ENCODE measurements at places on chromosomes 3 and 15.

GRCh38 chr3:171133796-171134569 is 107.5 kb upstream of the SLC2A2 start:
- no peak for DNase-seq

- no peak for DNase-seq
Measured at GRCh38 chr3:148026009-148026588, 616.9 kb downstream of the ZIC1 start.

GRCh38 chr3:184498986-184499606 is 62.5 kb upstream of the EPHB3 start:
- DNase-seq: no peak

GRCh38 chr3:119779731-119780383 is 2.0 kb upstream of the NR1I2 start:
- DNase-seq: no peak

- no peak for DNase-seq
Measured at GRCh38 chr15:40322531-40323238, 807 bp upstream of the INAFM2 start.

DNA sequence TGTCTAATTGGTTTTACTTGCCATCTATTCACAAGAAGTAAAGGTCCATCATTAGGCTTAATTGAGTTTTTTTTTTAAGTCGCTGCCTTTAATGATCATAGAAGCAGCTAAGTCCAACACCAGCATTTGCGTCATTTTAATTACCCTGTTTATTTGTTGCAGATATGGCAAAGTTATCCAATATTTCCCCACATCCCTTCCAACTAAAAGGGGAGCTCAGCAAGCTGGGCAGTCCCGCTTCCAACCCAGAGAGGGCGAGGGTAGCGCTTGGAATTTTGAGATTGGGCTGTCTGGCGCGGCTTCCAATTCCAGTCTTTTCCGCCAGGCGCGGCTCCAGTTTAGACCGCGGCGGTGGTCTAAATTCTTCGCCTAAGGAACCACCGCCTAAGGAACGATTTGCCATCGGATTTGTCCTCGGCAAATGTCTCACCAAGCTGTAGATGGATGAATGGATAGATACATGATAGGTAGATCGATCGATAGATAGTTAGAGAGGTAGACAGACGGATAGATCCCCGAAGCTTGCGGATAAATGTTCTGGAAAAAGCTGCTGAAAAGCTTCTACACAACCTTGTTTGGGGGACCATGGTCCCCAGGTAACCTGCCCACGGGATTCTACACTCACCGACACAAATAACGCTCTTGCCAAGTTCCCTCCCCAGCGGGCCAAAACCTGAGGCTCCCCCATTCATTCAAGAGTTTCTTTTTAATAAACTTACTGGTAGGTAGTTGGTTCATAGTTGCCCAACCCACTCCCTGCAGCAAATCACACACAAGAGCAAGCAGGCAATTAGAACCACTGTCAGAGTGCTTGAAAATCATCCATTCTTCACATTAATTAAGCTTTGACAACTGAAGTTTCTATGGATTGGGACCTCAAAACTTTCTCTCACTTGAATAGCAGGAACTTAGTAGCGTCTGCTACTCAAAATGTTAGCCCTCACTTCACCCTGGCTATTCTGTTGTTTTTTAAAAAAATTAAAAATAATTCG is 49.1 kb downstream of the ZIC4 start:
- no peak for DNase-seq

GRCh38 chr15:63340353-63340752 is 41.3 kb downstream of the CA12 start:
- no peak for DNase-seq

DNA sequence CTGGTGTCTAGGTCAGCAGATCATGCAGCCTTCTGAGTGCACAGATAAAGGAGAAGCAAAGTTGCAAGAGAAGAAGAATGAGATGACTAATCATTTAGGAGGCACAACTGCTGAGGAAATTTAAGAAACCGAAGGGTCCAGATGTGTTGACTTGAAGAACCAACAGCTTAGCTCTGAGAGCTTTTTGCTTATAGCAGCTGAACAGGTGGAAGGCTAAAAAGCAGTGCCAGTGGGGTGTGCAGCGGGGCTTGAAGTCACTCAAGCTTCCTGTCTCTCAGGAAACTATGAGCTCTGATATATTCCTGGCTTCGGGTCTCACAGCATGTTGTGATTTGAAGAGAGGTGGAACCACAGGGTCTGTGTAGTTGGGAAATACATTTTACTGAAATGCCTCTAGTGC is 305.7 kb downstream of the RYR3 start:
- no peak for DNase-seq

GRCh38 chr3:137767538-137768360 is 3.6 kb downstream of the SOX14 start:
- no peak for DNase-seq

- no peak for DNase-seq
Measured at GRCh38 chr15:89448825-89449224, 47.6 kb downstream of the RHCG start.

GRCh38 chr3:131702146-131702545 is 199.4 kb upstream of the MRPL3 start:
- no peak for DNase-seq

- no peak for DNase-seq
Measured at GRCh38 chr3:10964537-10965167, 27.9 kb upstream of the SLC6A1 start.

DNA sequence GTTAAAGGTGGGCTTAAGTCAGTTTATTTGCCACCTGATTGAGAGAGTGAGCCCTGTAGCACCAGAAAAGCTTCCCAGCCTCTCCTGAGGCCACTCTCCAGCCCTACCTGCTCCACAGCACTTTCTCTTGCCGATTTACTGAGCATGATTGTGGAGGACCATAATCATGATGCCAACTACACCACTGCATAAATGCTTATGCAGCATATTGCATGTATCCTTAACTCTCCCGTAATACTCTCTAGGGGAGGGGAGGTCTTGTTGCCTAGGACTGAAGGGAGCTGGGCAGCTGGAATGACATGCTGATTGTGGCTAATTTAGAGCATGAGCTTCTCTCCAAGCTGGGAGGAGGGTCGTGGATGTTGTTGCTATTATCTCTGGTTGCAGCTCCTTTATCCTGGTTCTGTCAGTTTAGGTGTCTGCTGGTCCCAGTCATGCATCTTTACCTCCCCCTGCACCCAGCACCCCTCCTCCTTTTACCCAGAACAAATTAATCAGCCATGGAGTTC is 54.3 kb downstream of the GPD1L start:
- DNase-seq: no peak

DNA sequence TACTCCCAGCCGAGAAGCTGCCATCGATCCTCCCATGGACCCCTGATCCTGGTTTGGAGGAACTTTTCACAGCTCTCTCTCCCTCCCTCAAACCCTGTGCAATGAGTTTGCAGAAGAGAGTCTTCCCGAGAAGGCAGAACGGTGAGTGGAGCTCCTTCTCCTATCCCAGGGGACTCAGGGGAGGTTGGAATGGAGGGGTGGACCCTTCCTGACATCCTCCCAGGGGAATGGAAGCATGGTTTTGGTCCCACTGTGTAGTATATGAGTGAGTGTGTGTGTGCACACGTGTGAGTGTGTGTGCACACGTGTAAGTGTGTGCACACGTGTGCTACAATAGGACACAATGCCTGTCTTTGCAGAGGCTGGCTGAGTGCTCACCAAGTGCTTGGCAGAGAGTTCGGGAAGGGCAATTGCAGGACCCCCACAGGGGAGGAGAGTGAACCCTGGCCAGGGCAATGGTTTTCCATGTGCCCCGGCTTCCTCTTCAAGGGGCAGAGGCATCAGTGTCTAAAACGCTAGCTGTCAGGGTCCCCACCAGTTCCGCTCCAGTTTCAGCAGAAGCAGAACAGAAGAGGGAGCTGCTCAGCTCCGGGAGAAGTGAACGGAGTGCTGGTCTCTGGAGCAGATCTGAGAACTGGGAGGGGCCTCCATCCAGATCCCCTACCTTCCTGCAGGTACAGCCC is 13.8 kb upstream of the IL16 start:
- DNase-seq: no peak

DNA sequence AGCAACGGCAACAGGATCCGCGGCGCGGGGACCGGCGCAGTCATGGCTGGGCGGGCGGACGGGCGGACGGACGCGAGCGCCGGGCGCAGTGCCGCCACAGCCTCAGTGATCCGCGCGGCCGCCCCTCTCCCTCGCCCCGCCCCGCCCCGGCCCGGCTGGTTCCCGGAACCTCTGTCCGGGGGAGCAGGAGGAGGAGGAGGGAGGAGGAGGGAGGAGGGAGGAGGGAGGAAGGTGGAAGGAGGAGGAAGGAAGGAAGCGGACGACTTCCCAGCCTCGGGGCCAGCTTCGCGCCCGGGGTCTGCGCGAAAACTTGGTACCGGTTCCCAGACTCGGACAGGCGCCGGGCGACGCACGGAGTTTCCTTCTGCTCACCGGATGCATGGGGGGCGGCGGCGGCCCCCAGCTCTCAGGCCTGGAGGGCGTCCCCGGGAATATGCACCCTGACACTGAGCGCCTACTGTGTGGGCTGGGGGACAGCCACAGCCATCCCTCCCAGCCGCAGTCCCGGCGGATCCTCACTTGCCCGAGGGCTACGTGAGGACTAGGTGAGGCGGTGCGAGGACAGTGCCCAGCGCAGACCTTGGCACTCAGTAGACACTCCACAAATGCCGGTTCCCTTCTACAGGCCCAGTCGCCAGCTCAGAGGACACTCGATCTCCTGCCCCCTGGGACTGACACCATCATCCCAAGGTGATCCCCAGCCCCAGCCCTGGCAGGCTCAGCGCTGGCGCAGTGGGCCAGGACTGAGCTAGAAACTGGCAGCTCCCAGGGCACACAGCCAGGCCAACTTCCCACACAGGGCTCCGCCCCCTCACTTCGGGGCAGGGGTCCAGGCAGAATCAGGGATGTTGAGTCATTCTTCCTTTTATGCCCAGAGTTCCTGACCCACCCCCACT is at the start of gene SHISA5:
Gene SHISA5 (minus strand): TSS at position 124 of the 896 bp plus-strand sequence. CDS start 80 bp downstream, at position 44.
- peak; percentile 26 for DNase-seq

- DNase-seq: no peak
Measured at GRCh38 chr3:123616593-123616992, 31.7 kb upstream of the HACD2 start.

DNA sequence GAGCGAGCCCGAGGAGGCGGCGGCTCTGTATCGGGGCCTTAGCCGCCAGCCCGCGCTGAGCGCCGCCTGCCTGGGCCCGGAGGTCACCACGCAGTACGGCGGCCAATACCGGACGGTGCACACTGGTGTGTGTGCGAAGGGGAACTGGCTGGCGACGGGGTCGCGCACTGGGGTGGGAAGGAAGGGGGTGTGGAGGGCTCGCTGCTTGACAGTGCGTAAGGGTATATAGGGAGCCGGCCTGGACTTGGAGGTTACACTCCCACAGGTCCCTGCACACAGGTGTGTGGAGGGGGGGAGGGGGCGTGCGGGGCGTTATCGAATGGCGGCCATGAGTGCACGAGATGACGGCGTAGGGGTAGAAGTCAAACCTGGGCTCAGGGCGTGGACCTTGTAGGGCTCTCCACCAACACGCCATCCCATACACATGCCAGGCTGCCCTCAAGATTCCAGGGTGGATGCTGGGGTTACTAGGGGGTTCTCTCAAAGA is 389 bp downstream of the APEH start:
- peak; percentile 11 for DNase-seq

DNA sequence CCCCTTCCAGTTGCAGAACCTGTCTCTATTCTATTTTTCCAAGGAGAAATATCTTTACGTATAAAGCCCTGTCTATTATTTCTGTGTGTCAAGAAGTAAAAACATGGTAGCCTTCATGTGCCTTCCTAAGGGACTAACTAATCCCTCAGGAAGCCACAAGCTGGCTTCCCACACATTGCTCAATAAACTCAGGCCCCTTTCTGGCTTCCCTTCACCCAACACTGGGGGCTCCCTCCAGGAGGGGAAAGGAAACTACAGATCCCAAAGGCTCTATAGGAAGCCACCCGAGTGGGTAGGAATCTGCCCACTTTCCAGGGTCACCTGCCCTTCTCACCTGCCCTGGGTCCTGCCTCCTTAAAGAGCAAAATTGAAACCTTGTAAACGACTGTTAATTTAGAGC is 4.6 kb downstream of the TLE3 start:
- DNase-seq: no peak

GRCh38 chr3:66098436-66098835 is 59.7 kb upstream of the MAGI1 start:
- DNase-seq: no peak

DNA sequence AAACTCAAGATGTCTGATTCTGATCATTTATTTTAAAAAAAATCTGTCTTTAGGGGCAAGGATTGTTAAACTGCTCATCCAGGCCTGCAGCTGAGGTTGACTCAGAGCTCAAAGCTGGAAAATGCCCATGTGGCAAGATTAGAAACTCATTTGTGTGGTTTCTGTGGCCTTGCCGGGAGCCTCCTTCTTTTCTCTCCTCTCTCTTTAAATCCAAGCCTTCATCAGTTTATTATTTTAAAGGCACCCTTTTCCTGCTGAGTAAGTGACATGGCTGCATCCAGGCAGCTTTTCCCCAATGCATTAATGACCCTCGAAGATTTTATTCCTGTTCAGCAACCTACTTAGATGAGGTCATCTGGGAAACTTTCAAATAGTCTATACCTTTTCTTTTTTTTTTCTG is 221.3 kb upstream of the CDIN1 start:
- no peak for DNase-seq

DNA sequence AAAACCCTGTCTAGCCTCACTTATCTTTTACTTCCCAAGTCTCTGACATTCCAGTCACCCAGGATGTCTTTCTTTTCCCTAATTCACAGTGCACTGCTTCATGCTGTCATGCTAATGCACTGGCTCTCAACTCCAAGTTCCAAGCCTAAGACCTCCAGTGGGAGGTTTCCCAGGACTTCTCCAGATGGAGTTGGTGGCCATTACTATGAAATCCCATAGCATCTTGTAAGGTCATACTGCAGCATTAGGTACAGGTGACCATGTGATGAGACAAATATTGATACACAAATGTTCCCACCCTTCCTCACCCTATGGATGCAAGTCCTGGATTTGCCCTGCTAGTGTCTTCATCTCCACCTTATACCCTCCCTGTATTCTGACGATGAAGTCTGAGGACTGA is 138.6 kb upstream of the PRICKLE2 start:
- DNase-seq: no peak

GRCh38 chr3:172247525-172248274 is 200.6 kb downstream of the GHSR start:
- DNase-seq: no peak

- DNase-seq: no peak
Measured at GRCh38 chr3:97872525-97873042, 50.8 kb downstream of the CRYBG3 start.

GRCh38 chr3:166836836-166837235 is 543.3 kb downstream of the ZBBX start:
- DNase-seq: no peak

DNA sequence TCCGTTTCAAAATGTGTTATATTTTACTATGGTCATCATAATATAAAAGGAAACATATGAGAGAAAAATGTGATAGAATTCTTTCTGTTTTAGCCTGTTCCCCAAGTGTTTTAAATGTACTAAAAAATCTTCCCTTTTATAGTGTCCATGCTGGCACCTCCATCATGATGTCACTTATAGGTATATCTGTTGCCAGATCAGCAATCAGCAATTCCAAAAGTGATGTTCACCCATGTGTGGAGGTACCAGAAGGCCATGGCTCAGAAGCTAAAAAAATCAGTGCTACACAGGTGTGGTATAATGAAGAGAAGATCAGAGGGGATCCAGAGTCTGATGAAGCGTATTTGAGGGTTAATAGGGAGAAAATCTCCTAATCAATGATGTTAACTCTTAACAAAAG is 1.1 kb upstream of the GPR15 start:
- no peak for DNase-seq
